ENCODE measurements at places on chromosomes 7 and 10.

- DNase-seq, result no peak
These were observed 383.9 kb downstream of the CALN1 start for GRCh38 chr7:72028267-72028666.

DNA sequence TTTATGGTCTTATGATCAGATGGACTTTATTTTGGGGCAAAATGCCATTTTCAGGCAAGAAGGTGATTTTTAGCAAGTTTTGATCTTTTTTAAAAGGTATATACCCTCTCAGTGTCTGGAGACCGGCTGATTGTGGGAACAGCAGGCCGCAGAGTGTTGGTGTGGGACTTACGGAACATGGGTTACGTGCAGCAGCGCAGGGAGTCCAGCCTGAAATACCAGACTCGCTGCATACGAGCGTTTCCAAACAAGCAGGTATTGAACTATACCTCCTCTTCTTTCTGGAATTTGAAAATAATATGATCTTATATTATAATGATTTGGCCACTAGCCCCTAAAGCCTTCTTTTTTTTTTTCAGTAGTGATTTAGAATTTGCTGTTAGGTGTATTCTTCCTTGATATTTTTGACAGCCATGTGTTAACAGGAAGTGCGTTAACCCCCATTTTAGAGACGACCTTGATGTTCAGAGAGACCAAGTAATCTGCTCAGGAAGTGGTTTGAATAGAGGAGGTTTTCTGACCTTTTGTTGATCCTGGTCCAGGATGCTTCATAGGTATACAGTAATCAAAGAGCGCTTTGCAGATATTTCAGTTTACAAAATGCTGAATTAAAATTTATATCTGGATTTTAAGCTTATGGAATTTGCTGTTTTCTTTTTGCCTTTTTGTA is 6.2 kb downstream of the BUB3 start:
- no peak for DNase-seq

DNA sequence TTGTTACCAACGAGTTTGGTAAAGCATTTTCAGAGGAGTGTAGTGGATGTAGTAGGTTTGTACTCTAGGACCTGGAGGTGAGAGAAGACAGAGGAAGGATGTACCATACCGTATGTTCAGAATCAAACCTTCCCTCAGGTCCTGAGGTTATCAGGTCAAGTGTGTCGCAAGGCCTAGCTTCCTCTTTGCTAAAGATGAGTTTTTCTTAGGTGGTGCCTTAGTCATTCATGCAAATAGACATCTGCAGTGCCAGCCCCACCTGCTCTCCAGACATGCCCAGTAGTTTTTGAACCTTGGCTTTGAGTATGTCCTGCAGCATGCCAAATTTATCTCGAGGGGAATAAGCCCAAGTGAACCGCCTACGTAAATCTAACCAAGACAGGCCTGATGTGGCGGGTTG is 71.3 kb downstream of the HDAC9 start:
- DNase-seq, result no peak

GRCh38 chr7:158353606-158354570 is 233.7 kb downstream of the PTPRN2 start:
- no peak for DNase-seq

DNA sequence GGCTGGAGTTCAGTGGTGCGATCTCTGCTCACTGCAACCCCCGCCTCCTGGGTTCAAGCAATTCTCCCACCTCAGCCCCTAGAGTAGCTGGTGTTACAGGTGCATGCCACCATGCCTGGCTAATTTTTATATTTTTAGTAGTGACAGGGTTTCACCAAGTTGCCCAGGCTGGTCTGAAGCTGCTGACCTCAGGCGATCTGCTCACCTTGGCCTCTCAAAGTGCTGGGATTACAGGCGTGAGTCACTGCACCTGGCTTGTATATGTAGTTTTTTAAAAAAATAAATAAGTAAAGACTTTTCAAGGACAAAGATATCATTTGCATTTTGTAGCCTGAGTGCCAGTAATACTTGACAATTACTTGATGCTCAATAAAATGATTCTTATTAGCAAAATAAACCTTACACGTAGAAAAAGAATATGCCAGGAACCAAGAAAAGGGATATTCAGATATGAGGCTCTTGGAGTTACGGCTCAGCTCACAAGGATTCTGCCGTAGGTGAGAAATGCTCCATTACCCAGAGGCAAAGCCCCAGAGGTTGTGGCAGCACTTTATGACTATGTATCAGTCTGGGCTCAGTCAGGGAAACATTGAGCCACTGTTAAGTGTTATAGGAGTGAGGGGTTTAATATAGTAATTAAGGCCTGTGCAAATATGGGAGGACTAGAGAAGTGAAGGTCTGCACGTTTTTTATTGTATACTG is 98.5 kb downstream of the TPST1 start:
- no peak for DNase-seq
